ENCODE measurements at places on chromosomes 7 and 10.
A peak's percentile ranks its signal among the peaks of the same experiment; 100 is the strongest.

- peak; percentile 85 for DNase-seq
Observed at GRCh38 chr10:3774814-3775695, 10.0 kb downstream of the KLF6 start.

DNA sequence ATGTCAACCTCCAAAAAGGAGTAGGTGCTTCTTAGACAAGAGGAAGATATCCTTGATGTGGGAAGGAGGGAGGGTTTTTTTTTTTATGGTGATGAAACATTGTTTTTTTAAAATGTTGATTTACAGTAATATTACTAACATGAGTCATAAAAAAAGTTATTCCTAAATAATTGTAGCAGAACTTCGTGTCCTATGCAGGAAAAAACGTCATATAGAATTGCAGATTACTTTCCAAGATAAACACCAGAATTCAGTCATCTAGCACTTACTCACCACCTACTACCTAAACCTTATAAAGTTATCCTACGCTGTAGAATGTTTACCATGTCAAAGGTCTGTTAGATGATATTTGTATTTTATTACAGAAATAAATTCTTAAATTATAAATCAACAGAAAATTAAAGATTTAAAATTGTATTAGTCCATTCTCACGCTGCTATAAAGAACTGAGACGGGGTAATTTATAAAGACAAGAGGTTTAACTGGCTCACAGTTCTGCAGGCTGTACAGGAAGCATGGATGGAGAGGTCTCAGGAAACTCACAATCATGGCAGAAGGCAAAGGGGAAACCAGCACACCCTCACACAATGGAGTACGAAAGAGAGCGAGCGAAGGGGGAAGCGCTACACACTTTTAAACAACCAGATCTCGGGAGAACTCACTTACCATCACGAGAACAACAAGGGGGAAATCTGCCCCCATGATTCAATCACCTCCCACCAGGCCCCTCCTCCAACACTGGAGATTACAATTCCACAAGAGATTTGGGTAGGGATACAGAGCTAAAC, 105.2 kb upstream of the NEBL start:
- DNase-seq: no peak

GRCh38 chr7:44537442-44537841, 3.7 kb downstream of the NPC1L1 start:
- no peak for DNase-seq

GRCh38 chr10:121205625-121206024, 354.5 kb downstream of the WDR11 start:
- DNase-seq: no peak

GRCh38 chr7:27122077-27122910, 8.3 kb downstream of the HOXA4 start:
- peak; percentile 56 for DNase-seq

GRCh38 chr7:7737674-7738073, 19.3 kb upstream of the RPA3 start:
- DNase-seq: no peak

GRCh38 chr10:34119456-34119855, 695.6 kb downstream of the PARD3 start:
- no peak for DNase-seq

- no peak for DNase-seq
Observed at GRCh38 chr7:23371654-23372053, 72.5 kb downstream of the MALSU1 start.

DNA sequence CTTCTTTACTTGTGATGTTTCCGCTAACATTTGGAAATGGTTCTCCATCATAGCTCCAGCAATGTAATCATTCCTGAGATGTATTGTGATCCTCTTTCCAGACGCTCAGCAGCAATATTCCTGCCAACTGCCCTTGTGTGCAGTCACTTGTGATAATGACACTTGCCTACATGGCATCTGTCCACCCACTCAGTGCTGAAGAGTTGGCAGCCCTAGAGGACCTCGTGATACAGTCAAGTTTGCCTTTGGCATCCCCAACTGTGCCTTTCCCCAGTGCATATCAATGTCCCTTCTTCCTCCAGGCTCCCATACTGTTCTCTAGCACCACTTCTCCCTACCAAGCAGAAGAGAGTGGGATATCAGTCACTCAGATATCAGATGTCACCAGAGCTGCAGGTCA, 64.9 kb downstream of the MYOF start:
- no peak for DNase-seq

- DNase-seq: peak; percentile 82
Observed at GRCh38 chr7:137933270-137934017, 68.4 kb downstream of the CREB3L2 start.

DNA sequence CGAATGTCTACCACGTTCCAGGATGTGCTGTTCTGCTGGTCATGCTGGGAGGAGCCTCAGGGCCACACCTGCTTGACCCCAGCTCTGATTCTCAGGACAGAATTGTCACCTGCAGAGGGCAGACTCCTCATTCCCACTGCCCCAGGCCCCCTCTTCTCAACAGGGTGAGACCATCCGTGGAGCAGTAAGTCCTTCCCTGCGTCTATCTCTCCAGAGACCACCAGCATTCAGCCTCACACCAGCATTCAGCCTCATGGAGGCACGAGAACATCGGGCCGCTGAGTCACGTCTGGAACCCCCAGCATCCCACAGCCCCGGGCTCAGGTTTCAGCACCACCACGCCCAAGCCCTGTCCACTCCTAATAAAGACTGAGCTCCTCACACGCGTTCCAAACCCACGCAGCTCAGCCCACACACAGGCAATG, 273.4 kb downstream of the DIP2C start:
- no peak for DNase-seq

DNA sequence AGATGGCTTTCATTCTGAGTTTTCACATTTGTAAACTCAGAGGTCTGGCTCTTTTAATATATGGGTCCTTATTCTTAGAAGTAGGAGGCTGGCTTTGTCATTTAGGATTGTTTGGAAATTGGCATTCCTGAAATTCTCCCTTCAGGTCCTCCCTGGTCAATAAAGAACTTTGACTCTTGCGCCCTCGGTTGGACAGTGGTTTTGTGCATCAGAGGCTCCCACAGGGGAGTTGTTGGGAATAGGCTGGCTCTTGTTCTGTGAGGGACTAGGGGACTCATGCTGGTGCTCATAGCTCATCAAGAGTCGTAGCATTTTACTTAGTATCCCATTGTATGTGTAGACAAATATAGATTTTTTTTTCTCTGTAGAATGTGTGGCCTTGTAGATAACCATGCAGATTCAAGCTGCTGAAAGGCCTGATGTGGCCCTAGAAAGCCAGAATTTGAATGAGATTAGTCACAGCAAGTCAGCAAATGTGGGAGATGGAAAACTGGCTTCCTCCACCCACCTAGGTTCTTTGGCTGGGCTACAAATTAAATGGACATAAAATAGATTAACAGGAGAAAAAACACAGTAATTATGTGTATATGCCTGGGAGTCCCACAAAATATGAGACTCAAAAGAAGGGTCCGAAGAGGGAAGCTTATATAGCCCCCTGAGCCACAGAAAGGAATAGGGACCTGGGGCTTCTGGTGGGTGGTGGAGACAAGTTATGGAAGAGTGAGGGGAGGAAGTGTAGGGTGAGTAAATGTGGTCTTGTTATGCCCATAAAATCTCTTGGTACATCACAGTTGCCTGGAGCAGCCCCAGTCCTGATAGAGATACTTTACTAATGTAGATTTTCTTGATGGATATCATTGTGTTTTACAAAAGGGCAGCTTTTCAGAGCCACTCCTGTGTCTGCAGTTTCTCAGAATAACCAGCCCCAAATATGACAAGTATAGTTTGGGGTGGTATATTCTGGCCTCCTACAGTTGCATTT, 94.6 kb upstream of the BTBD16 start:
- DNase-seq: no peak

- DNase-seq: peak; percentile 49
Observed at GRCh38 chr7:112202816-112203215, 3.4 kb downstream of the DOCK4 start.

DNA sequence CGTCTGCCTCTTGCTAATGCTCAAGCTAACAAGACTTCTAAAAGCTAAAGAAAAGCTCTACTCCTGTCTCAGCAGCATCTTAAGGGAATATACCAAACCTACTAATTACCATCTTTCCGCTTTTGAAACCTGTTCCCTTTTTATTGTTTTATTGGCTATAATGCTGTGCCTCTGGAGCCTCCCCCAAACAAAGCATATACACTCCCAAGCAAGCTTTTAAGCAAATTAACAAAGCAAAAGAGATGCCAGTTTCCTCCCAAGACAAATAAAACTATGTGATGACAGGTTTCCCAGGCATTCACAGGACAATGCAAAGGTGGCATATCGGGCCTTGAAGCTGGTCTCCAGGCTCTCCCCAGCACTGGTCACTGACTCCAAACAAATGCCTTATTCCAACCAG, 52.9 kb downstream of the SLC37A3 start:
- no peak for DNase-seq

- no peak for DNase-seq
Observed at GRCh38 chr7:44914992-44915607, 29.8 kb upstream of the PURB start.

DNA sequence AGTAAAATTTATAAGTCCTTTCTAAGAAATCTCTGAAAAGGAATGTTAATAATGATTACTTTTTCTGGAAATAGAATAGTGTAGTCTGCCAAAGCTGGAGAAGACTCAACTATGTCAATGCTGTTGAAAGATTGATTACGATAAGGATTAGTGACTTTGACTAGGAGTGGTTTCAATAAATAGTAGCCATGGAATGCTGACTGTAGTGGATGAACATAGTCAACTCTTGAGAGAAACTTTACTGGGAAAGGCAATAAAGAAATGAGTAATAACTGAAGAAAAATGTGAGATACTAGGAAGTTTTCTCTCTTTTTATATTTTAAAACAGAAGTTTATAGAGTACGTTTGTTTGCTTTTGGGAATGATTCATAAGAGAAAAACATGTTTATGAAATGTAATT, 105.0 kb upstream of the CDK13 start:
- DNase-seq: no peak

- DNase-seq: peak; percentile 46
Observed at GRCh38 chr10:71727105-71727737, 7.6 kb upstream of the C10orf105 start.
